ENCODE measurements at places on chromosomes 3 and 15.

- no peak for DNase-seq
These were observed 139.6 kb upstream of the CGNL1 start for GRCh38 chr15:57236561-57237300.

DNA sequence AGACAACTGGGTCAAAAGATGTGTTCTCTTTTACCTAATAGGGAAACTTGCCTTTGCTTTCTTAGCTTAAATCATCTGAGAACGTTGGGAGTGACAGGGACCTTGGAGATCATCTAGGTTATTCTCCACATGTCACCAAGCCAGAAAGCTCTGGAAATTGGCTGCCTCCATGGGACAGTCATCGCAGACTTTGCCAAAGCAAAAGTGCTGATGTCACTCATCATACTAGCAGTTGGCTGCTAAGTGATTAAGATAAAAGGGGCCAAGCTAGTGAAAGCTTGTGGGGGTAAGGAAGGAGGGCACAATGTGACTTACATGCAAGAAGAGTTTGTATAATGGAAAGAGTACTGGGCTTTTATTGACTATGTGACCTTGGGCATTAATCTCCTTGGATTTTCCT is 198.0 kb upstream of the PFN2 start:
- no peak for DNase-seq

DNA sequence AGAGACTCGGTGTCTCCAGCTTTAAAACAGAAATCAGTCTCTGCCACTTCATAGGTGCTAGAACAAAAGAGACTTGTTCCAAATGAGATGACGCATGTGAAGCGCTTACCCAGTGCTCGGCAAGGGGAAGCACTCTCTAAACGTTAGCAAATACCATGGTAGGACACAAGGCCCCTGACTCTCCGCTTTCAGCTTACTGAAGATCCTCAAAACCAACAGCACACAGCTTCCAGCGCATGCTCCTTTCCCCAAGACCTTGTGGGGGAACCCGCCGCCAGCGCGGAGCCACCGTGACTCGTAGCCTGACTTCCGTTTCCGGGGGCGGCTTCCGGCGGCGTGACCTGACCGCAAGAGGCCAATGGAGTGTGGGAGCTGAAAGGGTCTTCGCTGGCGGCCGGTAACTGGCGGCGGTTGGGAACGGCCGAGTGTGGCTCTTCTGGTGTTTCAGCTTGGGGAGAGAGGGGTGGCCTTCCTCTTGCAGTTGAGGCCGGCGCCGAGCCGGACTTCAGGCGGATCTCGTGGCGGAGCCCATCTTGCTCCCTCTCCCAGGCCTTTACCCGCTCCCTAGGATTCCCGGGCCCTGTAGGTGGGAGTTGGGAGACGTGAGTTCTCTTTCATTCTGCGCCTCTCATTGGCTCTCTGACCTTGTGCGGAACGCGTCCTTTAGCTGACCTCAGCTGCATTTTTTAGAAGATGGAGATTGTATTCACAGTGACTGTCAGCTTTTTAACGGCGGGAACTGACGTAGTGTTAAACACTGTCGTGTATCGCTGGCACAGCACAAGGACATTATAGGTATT is at the start of gene THUMPD3:
Gene THUMPD3, plus strand, starts transcription at position 324 of the 800 bp plus-strand sequence. CDS start 2,015 bp downstream, outside the sequence.
- peak; percentile 95 for DNase-seq

DNA sequence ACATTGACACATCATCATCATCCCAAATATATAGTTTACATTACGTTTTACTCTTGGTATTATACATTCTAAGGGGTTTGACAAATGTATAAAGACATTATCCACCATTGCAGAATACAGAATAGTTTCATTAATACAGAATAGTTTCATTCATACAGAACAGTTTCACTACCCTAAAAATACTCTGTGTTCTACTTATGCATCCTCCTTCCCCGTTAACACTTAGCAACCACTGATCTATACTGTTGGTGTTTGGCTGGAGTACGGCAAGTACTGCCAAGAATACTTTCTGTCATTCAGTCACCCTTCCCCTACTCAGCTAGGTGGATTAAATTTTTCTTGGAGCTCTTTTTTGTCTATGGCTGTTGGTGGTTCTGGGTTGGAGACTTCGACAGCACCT is 33.4 kb downstream of the LEKR1 start:
- DNase-seq: peak; percentile 1

- no peak for DNase-seq
These were observed 25.0 kb downstream of the USP13 start for GRCh38 chr3:179677884-179678283.

DNA sequence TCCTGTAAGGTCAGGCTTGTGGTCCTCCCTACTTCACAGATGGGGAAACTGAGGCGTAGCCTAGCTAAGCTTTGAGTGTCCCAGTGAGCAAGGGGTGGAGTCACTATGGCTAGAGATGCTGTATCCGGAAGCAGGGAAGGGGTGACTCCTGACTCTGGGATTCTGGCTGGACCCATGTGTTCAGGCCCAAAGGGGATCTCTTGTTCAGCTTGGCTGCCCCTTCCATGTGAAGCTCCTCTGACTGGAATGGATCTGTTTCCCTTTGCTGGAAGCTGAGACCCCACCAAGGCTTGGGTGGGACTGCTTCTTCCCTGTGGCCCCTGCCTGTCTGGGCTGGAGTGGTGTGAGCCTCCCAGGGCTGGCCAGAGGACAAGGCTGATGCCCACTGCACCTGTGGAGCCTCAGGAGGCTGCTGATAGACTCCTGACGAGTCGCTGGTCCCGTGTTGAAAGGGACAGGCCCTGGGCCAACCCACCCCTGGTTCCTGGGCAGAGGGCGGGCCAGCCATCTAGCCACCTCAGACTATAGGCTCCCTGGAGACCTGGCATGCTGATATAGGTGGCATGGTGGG is 1.0 kb downstream of the MAPKAPK3 start:
- DNase-seq: no peak

GRCh38 chr3:30668051-30668609 is 61.7 kb downstream of the TGFBR2 start:
- no peak for DNase-seq

GRCh38 chr3:58353722-58354553 is 21.2 kb downstream of the PXK start:
- no peak for DNase-seq

DNA sequence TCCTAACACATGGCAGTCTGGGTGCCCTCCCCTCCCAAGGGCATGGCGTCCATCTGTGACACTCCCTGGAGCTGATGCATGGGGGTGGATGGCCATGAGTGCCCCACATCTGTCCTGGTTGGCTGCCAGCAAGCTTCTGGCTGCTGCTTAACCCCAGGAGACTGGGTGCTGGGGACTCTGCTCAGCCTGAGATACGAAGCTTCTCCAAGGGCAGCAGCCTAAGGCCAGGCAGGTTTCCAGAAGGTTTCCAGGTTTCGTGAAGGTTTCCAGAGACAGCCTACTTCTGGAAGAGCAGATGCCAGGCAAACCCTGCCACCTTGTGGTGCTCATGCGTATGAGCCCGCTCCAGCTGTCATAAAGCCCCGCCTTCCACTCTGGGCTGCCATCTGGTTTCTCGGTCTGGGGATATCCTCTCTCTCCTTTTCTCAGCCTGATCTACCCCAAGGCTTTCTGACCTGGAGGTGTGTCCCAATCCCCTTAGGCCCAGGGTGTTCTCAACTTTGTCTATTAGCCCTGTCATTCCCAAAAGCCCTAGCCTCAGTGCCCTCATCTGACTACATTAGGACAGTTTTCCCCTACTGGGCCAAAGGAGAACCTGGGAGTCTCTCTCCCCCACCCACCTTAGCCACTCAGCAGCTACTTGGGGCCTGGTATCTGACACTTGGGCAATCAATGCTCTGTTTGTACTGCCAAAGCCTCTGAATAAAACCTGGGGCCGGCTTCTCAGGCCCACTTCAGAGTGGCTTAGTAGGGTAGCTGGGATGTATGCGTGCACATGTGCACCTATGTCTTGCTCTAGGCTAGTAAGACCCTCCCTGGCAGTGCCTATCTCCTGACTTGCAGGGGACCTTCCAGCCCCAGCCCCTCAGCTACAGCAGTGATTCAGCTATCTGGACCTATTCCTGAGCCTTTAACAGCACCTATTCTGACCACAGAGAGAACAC is 12.0 kb downstream of the MRPL46 start:
- DNase-seq: peak; percentile 23

GRCh38 chr3:189276444-189277219 is 104.9 kb downstream of the TPRG1 start:
- peak; percentile 52 for DNase-seq

- DNase-seq: no peak
These were observed 20.9 kb upstream of the LDHAL6B start for GRCh38 chr15:59185725-59186124.

DNA sequence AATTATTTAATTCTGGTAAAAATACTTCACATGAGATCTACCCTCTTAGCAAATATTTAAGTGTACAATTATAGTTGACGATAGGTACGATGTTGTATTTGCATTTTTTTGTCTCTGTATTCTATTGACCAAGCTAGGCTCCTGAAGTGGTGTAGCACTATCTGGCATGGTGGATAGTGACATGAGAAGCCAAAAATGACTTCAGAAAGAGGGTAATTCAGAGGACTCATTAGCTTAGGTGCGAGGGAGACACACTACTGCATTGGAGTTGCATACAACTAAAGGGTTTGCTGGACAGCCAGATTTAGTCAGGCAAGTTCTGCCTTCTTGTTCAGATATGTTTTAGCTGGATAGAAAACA is 50.6 kb downstream of the KBTBD8 start:
- DNase-seq: no peak

DNA sequence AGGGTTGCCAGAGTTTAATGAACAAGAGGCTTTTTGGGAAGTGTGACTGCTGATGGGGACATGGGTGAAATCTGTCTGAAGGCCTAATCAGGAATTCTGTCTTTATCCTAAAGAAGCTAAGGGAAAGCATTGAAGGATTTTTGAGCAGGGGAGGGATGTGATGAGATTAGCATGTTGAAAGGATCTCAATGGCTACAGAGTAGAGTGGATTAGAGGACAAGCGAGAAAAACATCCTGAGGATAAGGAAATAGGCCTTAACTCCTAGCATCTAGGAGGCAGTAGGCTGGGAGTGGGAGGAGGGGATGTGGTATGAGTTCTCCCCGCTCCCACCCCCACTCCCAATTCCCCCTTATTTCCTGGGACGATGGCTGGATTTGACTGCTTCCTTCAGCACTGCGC is 35.1 kb upstream of the SNTN start:
- no peak for DNase-seq

GRCh38 chr3:99753268-99753975 is 64.2 kb upstream of the CMSS1 start:
- peak; percentile 13 for DNase-seq

DNA sequence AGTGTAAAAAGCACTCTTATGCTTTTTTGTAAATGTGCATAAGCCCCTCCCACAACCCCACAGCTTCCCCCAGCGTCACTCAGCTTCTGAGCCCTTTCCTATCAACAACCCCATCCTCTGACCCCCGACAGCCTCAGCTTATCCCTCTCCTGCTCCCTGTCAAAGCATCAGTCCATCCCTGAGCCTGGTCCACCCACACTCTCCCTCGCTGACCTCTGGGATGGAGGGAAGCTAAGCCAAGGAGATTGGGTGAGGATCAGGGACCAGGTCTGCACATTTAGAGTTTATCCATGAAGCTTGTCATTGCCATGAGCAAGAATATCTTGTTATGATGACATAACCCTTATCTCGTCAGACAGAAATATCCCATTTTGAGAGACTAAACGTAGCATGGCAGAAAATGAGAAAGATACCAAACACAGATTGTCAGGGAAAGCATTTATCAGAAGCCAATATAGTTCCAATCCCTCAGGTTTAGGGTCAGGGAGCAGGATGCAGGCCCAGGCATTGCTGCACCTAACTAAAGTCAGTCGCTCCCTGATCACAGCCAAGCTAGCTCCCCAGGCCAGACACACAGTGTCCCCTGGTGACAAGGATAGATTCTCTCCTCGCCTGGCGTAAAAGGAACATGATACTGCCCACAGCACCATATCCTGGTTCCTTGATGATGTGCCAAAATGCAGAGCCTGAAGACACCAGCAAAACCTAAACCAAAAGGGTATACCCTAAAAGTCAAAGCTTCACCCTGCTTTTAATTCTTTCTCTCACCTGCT is 66.9 kb downstream of the DCLK3 start:
- DNase-seq: no peak

- no peak for DNase-seq
These were observed 177.3 kb downstream of the NFKBIZ start for GRCh38 chr3:102026656-102027055.

DNA sequence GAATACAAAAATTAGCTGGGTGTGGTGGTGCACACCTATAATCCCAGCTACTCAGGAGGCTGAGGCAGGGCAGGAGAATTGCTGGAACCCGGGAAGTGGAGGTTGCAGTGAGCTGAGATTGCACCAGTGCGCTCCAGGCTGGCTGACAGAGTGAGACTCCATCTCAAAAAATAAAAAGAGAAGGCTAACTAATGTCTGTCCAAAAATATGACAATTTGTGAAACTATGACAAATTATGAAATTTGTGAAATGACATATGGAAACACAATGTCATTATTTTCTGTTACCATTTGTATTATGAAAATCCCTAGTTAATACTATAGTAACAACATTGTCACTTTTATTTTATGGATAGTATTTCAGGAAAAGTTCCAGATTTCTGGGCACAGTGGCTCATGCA is 1306.3 kb upstream of the EPHA6 start:
- DNase-seq: no peak

GRCh38 chr15:69653846-69654245 is 201.2 kb downstream of the RPLP1 start:
- no peak for DNase-seq

- peak; percentile 56 for DNase-seq
These were observed 226.7 kb upstream of the C2CD4B start for GRCh38 chr15:62391641-62392262.

DNA sequence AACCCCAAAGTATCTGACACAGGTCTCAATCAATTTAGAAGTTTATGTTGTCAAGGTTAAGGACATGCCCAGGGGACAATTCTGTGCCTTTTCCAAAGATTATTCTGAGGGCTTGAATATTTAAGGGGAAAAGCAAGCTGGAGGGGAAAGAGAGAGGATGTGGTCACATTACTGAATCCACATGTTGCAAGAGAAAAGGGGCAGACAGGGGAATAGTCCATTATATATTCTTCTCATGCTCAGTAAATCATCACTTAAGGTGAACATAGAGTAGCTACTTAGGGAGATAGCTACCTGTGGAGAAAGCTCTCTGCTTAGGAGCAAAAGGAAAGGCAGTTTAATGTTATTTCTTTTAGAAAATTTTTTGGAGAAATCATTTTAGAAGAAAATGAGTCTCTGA is 751.6 kb downstream of the SI start:
- DNase-seq: no peak

- no peak for DNase-seq
These were observed 5.3 kb downstream of the POU1F1 start for GRCh38 chr3:87270908-87271700.

GRCh38 chr15:78450285-78450858 is 12.4 kb downstream of the IREB2 start:
- no peak for DNase-seq

Data from GM06990 (cell line).